Activated T-helper 2 cell treated with anti-CD3 and anti-CD28 coated beads, Interferon-gamma antibody, Interleukin-2, Interleukin-4, amounts not matched to agents 10 μg/mL and 5 μg/mL and 100 μg/mL, durations not matched to agents 14 hours and 24 hours and 36 hours (primary cell): ENCODE measurements at places on chromosomes 16 and 17.
A peak's percentile ranks its signal among the peaks of the same experiment; 100 is the strongest.

DNA sequence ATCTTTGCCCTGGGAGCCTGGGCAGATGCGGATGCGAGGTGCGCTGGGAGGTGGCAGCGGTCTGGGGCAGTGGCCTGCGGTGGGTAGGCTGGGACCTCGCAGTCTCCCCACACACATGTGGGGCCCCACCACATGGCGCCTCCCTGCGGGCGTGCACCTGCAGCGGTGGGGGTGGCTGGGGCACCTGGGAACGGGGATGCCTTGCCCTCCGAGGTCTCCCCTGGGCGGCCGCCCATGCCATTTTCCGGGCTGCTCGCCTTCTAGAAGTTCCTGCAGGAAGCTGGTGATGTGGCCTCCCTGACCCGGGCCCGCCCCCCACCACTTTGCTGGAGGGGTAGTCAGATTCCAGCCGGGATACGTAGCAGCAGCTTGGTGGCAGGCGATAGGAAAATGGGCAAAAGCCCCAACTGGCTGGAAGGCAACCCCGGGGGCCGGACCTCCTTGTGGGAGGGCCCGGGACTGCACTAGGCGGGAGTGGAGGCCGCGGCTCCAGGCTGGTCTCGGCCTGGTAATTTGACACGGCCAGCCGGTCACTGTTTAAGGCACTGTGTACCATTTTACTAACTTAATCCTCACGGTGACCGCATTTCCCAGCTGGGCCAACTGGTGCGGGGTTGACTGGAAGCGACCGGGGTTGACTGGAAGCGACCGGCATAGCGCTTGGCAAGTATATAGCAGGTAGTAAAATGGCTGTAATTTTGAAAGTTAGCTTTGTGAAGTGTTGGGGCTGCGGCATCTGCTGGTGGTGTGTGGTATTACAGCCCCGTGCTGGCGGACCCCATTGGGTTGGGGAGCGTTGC is 38.5 kb downstream of the IGF2BP1 start:
- DNase-seq = no peak

- no peak for DNase-seq
These were observed 19.8 kb downstream of the TAF1C start for GRCh38 chr16:84166796-84167695.

DNA sequence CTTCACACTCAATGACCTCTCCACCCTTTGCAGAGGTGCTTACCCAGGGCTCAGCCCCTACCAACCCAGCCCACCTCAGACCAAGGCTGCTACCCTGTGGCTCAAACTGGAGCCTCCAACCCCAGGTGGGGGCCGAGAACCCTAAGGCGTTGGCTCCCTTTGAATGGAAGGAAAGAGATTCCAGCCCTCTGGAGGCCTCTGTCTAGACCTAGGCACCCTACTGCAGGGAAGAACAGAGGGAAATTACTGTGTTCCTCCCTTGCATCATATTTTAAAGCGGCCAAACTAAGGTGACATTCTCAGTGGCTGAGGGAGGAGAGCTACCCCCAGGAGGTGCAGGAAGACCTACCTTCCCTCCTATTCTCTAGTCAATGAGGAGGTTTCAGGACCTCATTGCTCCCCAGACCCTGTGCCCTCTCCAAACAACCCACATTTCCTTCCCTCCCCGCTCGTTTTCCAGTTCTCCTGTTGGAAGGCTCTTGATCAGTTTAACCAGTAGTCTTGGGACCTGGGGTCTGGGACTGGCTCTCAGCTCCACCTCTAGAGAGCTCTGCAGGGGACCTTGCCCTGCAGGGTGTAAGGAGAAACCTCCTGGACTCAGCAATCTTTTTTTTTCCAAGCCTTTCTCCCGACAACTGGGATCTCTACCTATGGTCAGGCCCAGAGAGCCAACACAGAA is 5.5 kb upstream of the HOXB8 start:
- DNase-seq = no peak

DNA sequence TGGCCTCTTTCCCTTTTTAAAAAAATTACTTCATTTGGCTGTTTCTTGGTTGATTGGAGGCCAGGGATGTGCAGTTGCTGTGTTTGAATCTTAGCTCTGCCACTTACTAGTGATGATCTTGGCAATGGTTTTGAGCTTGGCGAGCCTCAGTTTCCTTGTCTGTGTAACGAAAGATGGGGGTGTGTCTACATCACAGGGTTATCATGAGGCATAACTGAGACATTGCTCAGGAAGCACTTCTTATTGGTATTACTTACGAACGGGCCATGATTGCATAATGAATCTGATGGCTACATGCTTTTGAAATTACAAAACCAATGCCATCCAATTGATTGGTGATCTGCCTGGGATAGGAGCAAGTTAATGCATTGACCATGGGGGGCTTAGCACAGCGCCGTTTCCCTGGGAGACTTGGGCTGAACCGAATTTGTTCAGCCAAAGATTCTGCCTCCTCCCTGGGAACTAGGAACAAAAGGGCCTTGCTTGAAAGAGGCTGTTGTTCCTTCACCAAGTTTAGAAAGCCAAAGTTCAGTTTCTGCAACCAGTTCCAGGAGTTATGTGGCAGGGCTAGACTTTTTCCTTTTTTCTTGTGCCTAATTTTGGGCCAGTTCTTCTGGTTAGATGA is 21.9 kb downstream of the CMIP start:
- DNase-seq = no peak

DNA sequence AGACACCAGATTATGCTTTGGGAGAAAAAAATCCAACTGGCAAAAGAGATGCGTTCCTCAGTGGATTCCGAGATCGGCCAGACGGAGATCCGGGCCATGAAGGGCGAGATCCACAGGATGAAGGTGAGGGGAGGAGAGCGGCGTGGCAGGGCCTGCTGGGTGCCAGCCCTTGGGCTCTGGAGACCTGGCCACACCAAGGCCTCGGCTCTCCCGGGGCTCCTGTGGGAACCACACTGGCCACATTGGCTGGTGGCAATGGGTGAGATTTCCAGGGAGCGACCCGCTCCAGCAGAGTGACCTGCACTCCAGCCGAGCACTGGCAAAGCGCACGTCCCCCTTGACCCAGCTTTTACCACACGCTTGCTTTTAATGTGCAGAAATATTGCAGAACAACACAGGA is 11.6 kb upstream of the GAA start:
- DNase-seq = no peak

- no peak for DNase-seq
These were observed 17.8 kb upstream of the CLEC3A start for GRCh38 chr16:78004517-78004916.

DNA sequence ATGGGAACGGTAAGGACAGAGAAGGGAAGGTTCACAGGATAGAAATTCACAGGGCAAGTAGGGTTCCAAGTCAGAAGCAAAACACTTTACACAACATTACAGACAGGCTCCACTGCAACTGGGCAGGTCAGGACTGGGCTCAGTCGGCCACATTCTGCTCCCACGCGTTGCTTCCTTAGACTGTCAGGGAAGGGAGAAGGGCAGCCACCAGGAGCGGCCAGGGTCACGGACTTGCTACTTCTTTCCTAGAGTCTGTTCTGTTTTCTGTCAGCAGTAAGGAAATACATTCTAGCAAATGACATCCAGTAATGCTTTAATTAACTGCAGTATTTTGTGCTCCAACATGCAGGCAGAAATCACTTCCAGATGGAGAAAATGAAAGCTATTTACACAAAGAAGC is 160.3 kb upstream of the RPH3AL start:
- DNase-seq = no peak

- no peak for DNase-seq
These were observed 35.8 kb downstream of the HSD17B2 start for GRCh38 chr16:82070656-82071369.

- no peak for DNase-seq
These were observed 35.3 kb downstream of the LDHD start for GRCh38 chr16:75081179-75081859.

DNA sequence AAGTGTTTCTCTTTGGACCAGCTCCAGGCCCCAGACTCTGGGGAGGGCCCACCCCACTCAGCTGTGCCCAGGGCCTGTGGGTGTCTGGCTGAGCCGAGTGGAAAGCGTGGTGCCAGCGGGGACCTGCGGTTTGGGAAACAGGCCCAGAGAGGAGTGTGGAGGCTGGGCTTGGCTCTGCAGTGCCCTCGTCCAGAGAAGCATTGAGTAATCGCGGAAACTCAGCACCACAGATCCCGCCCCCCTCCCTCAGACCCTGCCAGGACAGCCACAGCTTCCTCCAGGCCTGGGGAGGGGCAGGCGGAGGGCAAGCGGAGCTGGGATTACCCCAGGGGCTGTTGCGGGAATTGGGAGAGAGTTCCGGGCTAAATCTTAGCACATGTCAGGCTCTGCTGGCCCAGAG is 14.6 kb upstream of the PITPNA start:
- DNase-seq = no peak

- no peak for DNase-seq
These were observed 25.9 kb upstream of the SPNS3 start for GRCh38 chr17:4407851-4408250.

DNA sequence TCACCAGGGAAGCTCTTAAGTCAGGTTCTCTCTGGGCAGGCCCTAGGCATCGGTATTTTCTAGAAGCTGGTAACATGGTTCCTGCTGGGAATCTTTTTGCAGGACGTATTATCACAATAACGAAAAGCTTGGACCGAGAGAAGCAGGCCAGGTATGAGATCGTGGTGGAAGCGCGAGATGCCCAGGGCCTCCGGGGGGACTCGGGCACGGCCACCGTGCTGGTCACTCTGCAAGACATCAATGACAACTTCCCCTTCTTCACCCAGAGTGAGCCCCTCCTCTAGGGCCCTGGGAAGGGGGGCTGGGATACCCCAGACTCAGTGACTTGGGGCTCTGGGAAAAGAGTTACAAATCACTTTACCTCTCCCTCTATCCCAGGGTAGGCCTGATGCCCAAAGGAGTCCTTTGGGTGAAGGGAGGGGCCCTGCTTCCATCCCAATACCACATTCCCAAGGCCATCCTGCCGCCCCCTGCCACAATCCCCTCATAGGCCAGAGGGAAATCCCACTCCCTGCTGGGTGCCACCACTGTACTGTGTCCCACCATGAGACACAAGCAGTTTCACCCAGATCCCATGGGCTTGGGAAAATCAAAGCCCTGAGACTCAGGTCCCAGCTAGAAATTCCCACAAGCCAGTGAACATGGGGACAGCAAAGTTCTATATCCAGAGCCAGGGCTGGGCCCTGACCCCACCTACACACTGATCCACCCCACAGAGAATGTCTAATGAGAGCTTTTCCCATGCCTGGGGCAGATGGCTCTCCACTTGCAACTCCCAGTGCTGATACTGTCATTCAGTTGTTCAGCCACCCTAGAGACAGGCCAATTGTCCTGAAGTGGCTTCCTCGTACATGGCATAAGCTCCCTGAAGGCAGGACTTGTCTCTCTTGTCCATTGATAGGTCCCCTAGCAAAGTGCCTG is 23.0 kb downstream of the CDH5 start:
- no peak for DNase-seq

DNA sequence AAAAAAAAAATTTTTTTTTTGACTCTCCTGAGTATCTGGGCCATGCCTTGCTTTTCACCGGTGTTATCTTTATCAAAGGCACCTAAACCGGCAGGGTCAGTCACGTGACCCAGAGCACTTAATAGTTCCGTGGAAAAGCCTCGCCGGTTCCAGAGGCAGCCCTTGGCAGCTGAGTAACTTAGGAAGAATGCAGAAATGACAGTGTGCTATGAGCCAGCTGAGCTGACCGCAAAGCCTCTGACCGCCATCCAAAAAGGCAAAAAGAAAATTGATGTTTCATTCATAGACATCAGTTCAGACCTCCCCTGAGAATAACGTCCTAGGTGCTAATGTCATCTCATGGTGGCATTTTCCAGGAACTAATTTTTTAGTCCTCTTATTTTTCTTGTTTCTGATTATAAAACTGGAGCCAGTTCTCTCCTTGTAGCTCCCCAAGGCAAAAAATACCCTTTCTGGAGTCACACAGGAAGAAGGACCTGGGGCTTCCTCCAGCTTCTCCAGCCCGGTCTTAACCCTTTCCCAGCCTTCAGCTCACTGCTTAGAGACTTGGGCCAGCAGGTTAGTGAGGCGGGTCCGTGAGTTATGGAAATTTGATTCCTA is 122.6 kb downstream of the SOCS1 start:
- DNase-seq = peak; percentile 20

GRCh38 chr16:48918520-48919258 is 308.7 kb upstream of the N4BP1 start:
- no peak for DNase-seq

GRCh38 chr16:46914556-46915201 is 30.5 kb downstream of the GPT2 start:
- DNase-seq = no peak

GRCh38 chr16:1082952-1083675 is 10.6 kb downstream of the SSTR5 start:
- no peak for DNase-seq

DNA sequence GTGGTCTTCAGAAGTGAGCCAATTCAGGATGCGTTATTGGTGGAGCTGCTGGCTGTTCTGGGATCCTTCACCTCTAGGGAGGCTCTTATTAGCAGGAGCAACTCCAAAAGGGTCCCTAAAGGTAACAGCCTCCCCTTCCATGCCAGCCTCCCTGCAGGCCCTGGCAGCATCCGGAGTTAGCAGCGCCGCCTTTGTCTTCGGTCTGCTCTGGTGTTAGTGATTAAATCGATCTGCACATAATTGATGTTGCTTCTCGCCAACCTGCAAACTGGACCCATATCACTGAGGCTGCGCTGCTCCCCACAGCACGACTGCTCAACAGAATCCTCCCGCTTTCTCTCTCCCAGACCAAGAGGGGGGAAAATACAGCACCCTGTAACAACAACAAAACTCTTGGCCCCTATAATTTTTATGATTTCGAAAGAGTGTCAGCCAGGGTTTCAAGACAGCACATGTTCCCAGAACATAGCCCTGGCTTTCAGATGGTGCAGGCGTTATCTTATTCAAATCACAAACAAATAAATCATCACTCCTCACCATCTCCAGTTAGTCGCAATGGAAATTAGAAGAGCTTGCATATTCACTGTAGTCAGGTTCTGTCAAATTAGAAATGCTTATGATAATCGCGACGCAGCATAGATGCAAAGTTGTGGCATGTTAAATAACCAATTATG is 76.0 kb downstream of the IRX3 start:
- no peak for DNase-seq

GRCh38 chr17:45948881-45949624 is 50.0 kb upstream of the STH start:
- peak; percentile 45 for DNase-seq

GRCh38 chr17:17947966-17948365 is 24.2 kb downstream of the TOM1L2 start:
- no peak for DNase-seq

GRCh38 chr17:7217113-7217987 is 2.3 kb downstream of the DLG4 start:
- DNase-seq = no peak

DNA sequence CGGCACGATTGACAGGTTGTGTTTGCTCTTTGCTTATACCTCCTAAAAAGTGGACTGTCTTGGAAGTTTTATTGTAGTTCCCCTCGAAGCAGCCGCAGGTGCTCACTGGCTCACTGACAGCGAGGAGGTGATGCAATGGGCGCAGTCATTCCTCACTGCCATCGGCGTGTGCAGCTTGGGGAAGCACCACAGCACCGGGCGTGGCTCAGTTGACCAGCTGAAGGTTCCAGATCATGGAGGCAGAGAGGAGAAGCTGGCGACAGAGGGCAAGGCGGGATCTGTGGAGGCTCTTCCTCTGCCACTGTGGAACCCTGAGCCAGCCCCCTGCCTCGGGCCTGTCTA is 72.1 kb upstream of the TNRC6C start:
- DNase-seq = no peak
